ENCODE measurements at places on chromosomes 4 and X.

DNA sequence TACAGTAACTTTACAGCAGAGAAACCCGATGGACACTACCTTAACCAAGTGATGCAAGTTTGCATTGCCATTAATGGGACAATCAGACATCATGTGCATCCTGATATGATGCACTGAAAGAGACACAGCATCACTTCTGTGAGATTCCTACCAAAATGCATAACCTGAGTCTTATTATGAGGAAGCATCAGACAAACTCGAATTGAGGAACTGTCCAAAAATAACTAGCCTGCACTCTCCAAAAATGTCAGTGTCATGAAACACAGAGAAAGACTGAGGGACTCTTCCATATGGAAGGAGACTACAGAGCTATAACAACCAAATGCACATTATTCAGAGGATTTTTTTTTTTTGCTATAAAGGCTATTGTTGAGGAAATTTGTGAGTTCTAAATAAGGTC lies 66.6 kb upstream of the IQSEC2 start:
- no peak for DNase-seq

DNA sequence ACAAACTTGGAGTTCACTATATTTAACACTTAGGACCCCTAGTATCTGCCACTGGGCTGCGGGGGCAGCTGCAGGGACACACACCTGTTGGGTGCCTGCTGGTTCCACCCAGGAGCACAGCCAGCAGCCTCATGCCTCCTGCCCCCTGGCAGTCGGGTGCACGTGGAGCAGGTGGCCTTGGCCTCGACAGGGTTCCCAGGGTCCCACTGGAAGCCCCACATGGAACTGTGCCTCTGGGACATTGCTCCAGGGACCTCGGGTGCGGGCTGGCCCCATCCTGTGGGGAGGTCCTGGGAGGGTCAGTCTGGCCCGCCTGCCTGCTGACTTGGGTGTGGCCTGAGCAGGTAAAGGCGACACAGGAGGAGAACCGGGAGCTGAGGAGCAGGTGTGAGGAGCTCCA lies 18.0 kb downstream of the TACC3 start:
- no peak for DNase-seq

DNA sequence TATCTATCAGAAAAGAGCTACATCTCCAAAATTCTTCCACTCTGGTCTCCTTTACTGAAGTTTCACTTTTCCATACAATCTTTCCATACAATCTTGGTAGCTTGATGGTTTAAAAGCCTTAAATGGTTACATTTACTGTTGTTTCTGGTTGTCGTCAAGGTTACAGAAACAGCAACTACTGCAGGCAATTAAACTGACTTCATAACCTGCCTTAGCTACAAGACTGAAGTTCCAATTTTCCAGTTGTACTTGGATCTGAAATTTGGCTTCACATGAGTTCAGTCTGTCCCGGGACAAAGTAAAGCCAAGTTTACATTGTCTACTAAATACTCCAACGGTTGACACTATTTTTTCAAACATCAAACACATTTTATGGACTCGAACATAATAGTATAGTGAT lies 326.4 kb downstream of the ANKRD50 start:
- DNase-seq = no peak

GRCh38 chrX:14022019-14022418 lies 7.7 kb downstream of the GEMIN8 start:
- DNase-seq = no peak

- no peak for DNase-seq
Observed at GRCh38 chrX:153569475-153569874, 29.5 kb downstream of the CCNQ start.

DNA sequence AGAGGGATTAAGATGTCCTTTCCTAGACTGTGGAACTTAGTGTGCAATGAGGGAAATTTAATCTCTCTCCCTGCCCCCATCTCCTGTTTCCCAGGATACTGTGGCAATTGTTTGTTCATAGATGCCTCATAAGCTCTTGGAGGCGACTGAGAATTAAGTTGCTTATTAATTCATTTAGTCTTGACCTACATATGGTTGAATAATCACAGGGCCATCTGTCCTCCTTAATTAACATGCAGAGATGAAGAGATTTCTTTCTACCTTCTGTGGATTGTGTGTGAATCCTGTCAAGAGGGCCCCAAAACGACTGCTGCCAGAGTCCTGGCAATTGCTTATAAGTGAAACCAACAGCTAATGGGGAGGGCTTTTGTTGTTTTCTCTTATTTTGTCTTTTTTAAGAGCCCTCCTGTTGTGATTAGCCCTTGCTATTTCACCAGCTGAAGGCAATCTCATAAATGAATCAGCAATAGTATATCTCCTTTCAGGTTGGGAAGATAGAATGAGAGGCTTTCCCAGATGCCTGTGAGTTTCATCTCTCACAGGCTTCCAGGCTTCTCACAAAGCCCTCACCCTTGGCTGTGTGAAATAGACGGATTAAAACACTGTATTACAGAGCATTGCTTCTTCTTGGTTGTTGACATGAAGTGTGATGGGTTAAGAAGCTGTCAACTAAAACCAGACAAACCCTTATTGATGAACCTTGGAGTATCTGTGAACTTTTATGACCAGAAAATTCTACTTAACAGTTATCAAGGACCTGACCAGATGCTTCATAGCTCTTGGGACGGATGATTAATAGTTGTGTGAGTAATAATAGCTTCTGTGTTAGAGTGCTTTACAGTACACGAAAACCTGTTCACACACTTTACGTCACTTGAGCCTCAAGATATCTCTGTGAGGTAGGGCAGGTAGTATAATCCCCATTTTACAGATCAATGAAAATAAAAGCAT lies 58.5 kb downstream of the PGRMC2 start:
- DNase-seq = no peak

- no peak for DNase-seq
Observed at GRCh38 chr4:3220476-3221183, 28.3 kb upstream of the MSANTD1 start.

GRCh38 chr4:164188236-164188635 lies 565.7 kb upstream of the SMIM31 start:
- no peak for DNase-seq

- DNase-seq = no peak
Observed at GRCh38 chr4:121278811-121279368, 101.9 kb downstream of the QRFPR start.

DNA sequence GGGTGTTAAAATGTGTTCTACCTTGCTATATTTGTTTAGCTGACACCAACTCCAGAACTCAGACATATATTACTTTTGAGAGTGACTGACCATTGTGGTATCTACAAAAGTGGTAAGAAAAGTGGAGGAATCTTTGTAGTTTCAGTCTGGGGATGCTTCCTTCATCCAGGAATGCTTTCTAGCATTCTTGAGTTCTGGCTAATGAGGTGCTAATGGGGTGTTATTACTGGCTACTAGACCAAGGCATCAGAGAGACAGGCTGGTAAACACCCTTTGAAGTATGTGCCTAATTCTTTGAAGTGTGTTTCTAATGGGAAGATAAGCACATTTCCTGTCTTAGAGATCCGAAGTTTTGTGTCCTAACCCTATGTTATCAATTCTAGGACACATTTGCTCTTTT lies 310.4 kb downstream of the SPRY1 start:
- no peak for DNase-seq

GRCh38 chr4:183129675-183130074 lies 30.6 kb downstream of the WWC2 start:
- no peak for DNase-seq

- no peak for DNase-seq
Observed at GRCh38 chr4:20844311-20844710, 144.1 kb downstream of the PACRGL start.

DNA sequence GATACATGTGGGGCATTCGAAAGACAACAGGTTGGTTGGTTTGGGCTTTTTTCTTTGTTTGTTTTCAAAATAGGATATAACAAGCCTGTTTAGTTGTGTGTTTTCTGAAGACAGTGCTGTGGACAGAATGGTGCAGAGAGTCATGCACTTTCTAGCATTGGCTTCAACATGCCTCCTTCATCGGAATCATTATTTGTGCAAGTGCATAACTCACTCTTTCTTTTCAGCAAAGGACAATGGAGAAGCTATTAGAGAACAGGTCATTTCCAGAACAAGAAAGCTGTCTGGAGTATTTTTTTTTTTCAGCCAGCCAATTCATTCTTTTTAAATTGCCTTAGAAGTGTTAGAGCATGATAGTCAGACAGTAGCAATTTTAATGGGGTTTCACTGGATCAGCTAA lies 225.8 kb downstream of the STK32B start:
- no peak for DNase-seq

GRCh38 chr4:164408831-164409230 lies 345.1 kb upstream of the SMIM31 start:
- DNase-seq = no peak

DNA sequence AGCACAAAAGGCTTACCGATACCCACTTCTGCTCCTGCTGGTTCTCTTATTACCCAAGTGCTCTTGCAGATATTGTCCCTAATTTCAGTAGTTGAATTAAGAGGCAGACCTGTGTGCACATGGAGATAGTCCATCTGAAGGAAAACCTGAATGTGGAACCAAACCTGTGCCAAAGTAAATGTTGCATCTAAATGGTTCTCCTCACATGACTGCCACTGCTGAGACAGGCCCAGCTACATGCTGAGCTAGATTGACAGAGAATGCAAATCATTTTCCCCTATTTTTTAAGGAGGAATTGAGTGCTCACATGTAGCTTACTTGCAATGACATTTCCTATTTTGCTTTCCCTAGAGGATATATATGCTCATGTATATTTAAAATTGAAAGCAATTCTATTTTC lies 609.1 kb upstream of the TECRL start:
- DNase-seq = no peak

DNA sequence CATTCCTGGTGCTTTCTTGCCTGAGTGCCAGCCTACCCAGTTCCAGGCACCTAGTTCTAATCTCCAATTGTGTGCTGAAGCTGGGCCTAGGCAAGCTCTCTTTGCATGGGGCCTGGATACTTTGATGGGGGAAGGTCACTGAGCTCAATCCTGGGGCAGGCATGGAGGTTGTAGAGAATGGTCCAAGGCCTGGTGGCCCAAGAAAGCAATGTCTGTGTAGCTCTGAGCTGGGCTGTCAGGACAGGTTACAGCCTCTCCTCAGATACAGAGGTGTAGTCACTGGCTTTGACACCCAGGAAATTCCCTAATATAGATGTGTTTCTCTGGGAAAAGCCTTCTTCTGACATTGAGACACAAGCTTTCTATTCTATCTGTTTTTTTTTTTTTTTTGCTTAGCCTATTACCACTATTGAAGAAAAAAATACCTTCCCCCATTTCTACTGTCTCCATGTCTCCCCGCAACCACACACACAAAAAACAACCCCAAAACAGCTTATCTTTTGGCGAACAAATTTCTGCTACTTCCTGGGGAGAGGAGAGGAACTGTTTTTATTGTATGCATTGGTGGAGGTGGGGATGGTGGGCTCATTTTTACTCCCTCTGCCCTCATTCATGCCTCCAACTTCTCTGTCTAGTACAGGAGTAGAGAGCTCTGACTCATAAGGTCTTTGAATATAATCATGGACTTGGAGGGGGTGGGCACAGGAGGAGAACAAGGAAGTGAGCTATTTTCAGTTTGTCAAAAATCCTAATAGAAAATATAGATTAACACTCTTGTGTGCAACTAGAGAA lies 66.7 kb upstream of the DHX15 start:
- no peak for DNase-seq

DNA sequence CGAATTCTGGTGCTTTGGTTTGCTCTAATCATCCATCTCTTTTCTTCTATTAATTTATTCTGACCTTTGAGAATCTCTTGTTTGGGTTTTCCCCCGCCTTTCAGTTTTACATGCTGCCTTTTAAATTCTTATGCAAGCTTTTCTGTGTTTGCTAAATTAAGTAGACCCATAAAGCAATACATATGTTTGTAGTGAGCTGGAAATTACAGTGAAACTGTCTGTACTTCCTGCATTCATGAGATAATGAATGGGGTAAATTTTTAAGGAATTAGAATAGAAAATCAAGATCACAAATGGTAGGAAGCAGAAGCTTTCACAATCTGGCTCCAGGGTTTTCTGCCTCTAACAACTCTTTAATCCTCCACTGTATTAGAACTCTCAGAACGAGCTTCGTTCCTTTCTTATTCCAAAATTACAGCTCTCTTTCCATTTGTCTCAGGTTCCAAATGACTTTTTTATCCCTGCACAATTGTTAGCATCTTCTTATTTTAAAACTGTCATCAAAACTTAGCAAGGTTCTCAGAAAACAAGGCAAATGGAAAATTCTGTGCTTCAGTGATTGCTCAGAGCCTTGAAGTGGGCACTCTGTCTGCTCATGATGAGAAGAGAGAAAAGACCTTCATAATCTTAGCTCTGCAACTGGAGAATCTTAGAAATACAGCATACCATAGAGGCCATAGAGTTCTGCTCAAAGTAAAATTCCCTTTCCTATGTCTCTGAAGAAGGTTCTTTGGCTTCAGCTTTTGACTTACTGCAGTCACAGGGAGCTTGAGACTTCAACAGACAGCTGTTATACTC lies 108.2 kb downstream of the EGF start:
- DNase-seq = no peak

GRCh38 chr4:2792711-2793585 lies at the start of gene SH3BP2:
Gene SH3BP2 (plus strand): TSS chr4:2793085. CDS start chr4:2820618, 27,533 bp downstream.
- no peak for DNase-seq

DNA sequence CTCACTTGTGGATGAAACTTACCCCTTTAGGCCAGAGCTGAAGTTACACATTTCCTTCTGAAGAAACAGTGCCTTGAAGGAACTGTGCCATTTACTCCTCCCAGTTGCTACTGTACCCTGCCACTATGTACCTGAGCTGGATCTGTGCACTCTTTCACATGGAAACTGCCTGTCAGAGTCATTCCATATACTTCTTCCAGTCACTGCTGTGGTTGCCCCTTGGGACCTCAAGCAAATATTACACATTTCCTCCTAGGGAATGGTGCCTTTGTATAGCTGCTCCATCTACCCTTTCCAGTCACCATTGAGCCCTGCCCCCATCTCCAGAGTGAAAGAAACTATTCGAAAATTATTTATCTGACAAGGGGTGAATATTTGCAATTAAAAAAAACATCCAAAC lies 1328.3 kb downstream of the TECRL start:
- no peak for DNase-seq

DNA sequence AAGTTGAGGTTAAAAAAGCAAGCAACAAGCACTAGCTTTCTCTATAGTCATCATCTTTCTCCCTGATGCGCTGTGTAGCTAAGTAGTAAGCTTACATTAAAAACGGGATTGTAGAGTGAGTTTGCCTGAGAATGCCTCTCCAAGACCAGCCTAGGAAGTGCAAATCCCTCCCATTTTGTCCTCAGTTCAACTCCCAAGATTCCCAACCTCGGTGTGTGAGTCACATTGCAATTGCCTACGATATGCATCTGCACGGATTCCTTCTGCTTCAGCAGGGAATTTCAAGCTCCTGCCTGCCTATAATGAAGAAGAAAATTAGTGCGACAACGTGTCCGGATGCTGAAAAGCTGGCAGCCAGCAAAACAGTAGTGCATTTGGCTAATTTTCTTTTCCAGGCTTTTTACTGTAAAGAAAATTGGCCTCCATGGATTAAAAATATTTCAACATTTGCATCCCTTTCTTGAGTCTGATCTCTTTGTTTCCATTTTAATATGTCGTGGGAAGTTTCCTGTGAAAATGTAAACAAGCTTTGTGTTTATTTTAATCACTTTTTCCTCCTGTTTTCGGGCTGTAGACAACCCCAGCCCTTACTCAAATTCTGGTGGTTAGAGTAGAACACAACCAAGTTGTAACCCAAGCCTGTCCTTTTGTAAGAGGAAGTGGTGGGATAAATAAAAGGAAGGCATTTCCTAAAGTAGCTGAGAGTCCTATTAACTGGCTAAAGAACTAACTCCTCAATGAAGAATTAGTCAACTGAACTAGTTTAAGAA lies 58.4 kb upstream of the TET2 start:
- DNase-seq = no peak

- DNase-seq = no peak
Observed at GRCh38 chr4:41963105-41963504, 18.5 kb upstream of the DCAF4L1 start.
